ENCODE measurements at places on chromosomes 1 and 21.
A peak's percentile ranks its signal among the peaks of the same experiment; 100 is the strongest.

- no peak for DNase-seq
Measured at GRCh38 chr1:225349826-225350225, 78.0 kb downstream of the LBR start.

GRCh38 chr1:88451856-88452255 is 232.2 kb upstream of the PKN2 start:
- no peak for DNase-seq

GRCh38 chr21:45111703-45112102 is 37.3 kb downstream of the ADARB1 start:
- DNase-seq = no peak

- DNase-seq = no peak
Measured at GRCh38 chr1:225813214-225813964, 3.5 kb downstream of the EPHX1 start.

GRCh38 chr21:44401386-44402160 is 48.2 kb downstream of the TRPM2 start:
- no peak for DNase-seq

DNA sequence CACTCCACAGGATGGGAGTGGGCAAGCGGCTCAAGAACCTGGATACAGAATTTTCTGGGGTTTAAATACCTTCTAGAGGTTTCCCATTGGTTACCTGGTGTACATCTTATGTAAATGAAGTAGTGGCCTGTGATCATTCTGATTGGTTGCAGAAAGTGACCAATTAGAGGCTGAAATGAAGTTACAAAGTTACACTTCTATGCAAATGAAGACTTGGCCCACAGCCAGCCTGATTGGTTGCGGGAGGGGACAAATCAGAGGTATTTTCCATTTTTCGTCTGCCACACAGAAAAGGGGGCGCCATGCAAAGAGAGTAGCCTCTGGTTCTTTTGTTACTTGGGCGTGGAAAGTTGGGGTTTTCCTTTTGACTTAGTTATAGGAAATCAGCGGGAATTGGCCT is 8.9 kb downstream of the KCNAB2 start:
- DNase-seq = no peak

DNA sequence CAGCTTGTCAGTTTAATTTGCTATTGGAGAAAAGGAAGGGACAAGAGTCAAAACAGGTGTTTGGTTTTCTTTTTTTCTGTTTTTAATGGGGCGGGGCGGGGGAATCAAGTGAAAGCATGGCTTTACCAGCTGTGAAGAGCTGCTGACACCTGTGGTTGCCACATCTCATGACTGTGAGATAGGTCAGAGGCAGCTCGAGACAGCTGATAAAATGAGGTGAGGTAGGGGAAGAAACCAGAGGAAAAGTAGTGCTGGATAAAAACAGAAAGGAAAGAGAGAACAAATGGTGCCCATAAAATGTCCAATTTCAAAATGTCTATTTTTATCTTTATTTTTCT is 272.3 kb downstream of the NEGR1 start:
- no peak for DNase-seq

GRCh38 chr1:75264112-75264511 is 129.9 kb downstream of the LHX8 start:
- no peak for DNase-seq

DNA sequence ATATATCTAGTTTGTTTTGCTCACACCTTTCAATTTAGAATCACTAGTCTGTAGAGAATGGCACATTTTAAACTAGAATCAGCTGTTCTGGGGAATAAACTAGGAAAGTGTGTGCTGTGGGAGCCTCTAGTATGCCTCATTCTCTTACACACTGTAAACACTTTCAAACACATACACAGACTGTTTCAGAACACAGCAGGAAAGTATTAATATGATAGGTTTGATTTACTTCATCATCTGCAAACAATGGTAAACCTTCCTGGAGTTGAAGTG is 67.1 kb upstream of the ABCG1 start:
- no peak for DNase-seq

DNA sequence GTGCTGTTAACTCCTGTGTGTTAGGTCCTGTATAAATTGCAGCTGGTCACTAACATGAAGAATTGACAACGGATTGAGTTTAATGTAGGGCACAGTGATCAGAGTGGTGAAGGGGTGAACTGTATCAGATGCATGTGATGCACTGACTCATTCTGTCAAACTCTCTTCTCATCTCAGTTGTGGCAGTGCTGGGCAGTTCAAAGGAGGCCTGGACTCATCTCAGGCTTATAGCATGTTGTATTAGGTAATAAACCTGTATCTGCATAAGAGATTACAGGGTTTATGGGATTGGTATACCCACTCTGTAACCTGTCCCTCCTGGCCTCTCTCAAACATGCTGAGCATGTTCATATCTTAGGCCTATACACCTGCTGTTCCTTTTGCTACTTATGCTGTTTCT is 12.4 kb upstream of the GBP3 start:
- no peak for DNase-seq

DNA sequence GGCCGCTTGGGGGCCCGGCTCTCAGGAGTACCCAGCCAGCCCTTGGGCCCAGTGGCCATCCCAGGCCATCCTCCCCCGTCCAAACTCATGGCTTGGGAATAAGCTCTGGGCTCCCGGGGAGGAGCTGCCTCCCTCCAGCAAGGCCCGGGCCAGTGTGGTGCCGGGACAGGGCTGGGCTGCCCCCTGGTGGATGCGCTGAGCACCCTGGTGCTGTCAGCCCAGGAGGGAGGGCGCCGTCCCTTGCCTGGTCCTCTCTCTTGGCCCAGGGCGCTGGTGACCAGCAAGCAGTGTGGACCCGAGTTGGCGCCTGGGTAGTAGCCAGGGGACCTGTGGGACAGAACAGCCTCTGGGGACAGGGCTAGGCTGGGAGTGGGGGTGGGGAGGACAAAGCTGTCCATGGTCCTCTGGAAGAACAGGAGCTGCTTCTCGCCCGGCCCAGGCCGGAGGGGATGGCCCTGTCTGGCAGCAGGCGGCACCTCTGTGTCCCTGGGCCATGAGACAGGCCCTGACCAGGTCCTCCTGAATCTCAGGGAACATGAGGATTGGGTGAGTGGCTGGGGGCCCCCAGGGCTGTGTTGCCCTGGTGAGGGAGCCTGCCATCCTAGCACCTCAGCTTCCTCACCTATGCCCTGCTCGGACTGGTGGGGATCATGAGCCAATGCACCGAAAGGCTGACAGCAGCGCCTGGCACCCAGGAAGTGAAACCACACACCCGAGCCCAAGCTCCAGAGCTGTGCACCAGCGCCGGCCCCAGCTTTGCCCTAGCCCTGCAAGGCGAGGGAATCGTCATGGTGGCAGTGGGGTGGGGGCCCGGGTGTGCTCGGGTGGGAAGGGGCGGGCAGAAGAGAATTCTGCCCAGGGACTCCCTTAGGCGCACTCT is 9.4 kb downstream of the MORN1 start:
- peak; percentile 55 for DNase-seq

DNA sequence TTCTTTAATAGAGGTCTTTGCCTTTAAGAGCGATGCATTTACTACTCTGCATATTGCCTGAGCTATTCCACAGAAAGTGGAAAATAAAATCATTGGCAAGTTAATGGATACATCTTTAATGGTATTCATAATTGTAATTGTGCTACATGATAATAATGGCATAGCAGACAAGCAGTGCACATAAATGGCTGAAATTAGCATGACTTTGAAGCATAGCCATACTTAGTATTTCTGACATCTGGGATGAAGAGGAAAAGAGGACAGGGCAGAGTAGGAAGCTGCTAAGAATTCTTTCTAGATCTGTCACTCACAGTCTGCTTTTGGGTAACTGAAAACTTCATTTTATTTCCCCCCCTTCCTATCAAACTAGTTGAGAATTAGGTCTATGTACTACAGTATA is 195.0 kb upstream of the NRIP1 start:
- DNase-seq = no peak

DNA sequence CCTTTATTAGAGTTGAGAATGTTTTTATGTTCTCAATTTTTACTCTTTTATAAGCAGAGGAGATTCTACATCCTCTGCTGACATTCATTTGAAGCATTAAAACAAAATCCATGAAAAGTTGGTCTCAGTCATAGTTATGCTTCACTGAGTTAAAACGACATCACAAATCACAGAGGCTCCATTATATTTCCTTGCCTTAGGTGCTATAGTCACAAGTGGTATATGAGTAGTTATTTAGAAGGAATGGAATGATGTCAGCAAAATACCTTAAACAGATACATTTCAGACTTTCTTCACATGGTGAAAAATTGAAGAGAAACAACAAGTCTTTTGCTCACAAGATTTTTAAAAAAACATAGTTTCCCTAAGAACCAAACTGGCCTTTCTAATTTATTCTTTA is 11.7 kb upstream of the METTL13 start:
- DNase-seq = no peak

- DNase-seq = no peak
Measured at GRCh38 chr1:11168731-11169130, 20.4 kb upstream of the ANGPTL7 start.

DNA sequence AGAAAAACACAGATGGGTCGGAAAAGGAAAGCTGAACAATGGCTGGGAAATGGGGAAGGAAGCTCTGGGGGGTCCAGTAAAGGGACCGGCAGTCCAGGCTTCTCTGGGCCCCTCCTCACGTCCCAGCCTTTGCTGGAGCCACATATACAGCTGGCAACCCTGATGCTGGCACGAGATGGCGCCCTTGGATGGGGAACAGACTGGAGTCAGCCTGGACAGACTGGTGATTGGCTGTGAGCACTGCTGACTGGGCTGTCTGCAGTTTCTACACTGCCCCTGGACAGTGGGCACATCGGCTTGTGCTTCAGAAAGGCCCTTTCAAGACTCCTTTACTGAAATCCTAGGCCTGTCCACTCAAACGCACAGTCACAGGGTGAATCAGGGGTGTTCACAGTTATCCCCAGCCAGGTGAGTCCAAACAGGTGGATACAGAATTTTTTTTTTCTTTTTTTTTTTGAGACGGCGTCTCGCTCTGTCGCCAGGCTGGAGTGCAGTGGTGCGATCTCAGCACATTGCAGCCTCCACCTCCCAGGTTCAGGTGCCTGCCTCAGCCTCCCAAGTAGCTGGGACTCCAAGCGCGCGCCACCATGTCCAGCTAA is 31.1 kb upstream of the ZBTB40 start:
- DNase-seq = peak; percentile 10

DNA sequence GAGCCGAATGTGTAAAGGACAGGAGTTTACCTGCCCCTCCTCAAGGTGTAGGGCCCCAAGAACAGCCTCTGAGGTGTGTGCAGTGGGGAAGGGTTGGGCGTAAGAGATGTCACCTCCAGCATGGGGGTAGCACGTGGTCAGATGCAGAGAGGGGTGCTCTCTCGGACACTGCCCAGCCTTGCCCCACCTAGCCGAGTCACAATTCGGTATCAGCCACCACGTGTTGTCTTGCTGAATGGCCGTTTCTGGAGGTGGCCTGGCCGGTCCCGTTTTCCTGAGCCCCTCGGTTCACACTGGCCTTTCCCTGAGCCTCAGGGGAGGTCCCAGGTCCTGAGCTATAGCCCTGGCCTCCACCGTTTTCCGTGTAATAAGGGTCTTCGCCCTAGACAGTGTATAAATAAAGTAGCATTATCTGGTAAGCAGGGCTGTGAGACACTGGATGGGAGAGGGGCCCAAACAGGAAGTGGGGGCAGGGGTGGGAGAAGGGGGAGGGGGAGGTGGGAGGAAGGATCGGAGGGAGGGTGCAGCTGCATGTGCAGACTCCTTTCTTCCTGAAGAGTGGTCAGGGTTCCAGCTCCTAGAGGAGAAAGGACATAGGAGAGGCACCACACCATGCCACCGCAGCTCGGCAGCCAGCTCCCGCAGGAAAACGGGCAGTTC is 23.3 kb downstream of the CD34 start:
- DNase-seq = no peak

DNA sequence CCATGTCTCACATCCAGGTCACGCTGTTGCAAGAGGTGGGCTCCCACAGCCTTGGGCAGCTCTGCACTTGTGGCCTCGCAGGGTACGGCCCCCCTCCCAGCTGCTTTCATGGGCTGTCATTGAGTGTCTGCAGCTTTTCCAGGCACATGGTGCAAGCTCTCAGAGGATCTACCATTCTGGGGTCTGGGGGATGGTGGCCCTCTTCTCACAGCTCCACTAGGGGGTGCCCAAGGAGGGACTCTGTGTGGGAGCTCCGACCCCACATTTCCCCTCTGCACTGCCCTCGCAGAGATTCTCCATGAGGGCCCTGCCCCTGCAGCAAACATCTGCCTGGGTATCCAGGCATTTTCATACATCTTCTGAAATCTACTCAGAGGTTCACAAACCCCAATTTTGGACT is 219.4 kb downstream of the LRRC7 start:
- no peak for DNase-seq

- peak; percentile 16 for DNase-seq
Measured at GRCh38 chr21:43917515-43918384, 52.7 kb downstream of the AGPAT3 start.

GRCh38 chr1:87061742-87062156 is 147.3 kb downstream of the HS2ST1 start:
- no peak for DNase-seq

- no peak for DNase-seq
Measured at GRCh38 chr1:81121306-81121705, 679.4 kb upstream of the ADGRL2 start.

GRCh38 chr1:233530665-233531386 is 83.1 kb upstream of the KCNK1 start:
- no peak for DNase-seq

GRCh38 chr1:213678753-213679152 is 309.0 kb upstream of the PROX1 start:
- no peak for DNase-seq
